ENCODE measurements at places on chromosomes 3 and 15.

GRCh38 chr3:182979674-182980191 lies 605 bp downstream of the DCUN1D1 start:
- peak; percentile 23 for DNase-seq

DNA sequence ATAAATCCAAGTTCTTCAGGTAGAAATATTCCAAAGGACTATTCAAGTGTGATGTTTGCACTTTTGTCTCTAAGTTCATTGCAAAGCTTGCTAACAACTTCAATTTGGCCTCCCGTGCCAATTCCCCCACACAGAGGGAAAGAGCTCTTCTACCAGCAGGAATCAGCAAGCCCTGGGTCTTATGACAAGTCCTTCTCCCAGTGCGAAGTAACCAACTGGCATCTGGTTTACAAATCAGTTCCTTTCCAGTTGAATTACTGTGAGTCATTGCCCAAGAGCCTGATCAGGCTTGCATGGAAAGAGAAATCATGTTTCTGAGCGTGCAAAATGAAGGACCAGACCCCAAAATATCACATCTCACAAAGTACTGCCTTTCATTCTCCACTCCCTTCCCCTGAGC lies 62.7 kb upstream of the SLCO3A1 start:
- DNase-seq = no peak

DNA sequence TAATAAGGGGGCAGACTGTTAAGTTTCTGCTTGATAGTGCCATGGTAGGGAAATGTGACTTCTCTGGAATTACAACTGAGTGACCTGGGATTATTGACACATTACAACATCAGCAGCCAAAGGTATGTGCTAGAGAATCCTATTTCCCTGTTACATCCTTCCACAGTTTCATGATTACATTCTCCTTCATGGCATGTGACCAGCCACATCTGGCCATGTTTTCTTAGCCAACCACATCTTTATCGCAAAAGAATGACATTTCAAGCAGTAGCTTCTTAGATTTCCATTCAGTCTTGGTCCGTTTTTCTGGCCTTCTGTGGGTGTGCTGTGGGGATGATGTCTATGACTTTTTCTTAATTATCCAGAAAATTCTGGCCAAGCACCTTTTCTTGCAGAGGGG lies 45.4 kb upstream of the CTDSPL start:
- DNase-seq = no peak

DNA sequence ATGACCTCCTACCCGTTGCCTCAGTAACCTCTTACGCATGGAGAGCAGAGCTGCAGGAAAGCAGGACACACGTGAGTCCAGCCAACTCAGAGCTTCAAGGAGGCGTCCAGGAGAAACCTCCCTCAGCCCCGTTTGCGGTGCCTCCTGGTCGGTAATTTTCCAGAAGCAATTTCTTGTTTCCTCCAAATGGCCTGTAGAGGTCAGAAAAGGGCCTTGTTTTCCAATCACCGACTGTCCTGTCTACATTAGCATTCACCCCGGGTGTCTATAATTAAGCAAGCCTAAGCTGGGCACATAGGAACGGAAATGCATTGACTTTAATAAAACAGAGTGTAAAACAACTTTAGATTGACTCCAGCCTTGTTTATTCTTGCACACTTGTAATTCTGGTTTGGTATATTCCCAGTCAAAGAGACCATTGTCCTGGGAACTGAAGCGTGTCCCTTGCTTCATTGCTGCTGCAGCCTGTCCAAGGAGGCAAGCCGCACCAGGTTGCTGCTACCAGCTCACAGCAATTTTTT lies 836.2 kb downstream of the AGBL1 start:
- DNase-seq = peak; percentile 13

- DNase-seq = peak; percentile 76
These were observed 88.3 kb downstream of the TMEM266 start for GRCh38 chr15:76147906-76148570.

- DNase-seq = peak; percentile 23
These were observed 73.3 kb downstream of the SYNPR start for GRCh38 chr3:63351159-63352007.

- DNase-seq = no peak
These were observed 40.3 kb downstream of the COPS2 start for GRCh38 chr15:49115062-49115461.

DNA sequence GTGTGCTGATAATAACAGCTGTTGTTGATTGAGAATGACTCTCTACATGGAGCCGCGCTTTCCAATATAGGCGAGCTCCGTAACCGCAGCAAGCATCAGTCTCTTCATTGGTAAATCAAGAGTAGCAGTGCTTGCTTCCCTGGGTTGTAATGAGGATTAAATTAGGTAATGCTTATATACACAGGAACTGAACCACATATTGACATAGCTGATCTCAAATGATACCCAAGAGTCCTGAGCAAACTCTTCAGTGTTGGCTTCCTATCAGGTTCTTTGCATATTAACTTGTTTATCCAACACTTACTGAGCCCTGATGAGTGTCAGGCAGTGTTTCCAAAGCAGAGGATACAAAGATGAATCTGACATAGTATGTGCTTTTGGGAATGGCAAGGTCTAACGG lies 46.4 kb upstream of the SLCO3A1 start:
- no peak for DNase-seq

DNA sequence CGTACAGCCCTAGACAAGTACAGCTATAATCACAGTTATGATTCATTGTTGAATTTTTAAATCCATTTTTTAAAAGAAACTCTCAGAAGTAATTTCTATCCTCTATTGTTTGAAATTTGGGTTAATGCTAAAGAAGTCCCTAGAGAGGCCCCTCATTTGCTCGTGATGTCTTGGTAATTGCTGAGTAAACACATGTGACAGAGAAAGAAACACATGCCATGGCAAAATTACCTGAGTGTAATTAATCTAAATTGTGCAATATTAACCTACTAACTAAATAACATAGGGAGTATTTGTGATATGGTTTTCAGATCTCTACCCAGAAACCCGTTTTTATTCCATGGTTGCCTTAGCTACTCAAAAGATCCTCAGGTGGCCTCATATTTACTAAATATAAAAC lies 10.8 kb downstream of the NEK10 start:
- no peak for DNase-seq

DNA sequence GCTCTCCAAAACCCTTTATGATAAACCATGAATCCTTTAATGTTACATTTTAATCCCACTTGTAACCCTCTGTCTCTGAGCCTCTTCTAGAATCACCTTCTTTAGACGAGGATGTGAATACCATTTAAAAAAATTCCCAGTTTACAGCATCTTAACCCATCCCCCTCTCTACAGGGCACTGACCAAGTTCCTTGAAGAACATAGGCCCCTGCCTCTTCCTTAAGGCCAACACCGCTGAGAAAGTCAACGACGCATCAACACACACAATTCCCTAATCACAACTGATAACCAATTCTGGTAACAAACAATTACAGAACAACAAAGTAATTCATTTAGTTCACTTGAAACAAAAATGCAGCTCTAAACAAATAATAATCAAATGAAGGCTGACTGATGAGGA lies 130.3 kb downstream of the DLG1 start:
- no peak for DNase-seq

- peak; percentile 44 for DNase-seq
These were observed 14.0 kb downstream of the VPS13C start for GRCh38 chr15:62046078-62046743.

DNA sequence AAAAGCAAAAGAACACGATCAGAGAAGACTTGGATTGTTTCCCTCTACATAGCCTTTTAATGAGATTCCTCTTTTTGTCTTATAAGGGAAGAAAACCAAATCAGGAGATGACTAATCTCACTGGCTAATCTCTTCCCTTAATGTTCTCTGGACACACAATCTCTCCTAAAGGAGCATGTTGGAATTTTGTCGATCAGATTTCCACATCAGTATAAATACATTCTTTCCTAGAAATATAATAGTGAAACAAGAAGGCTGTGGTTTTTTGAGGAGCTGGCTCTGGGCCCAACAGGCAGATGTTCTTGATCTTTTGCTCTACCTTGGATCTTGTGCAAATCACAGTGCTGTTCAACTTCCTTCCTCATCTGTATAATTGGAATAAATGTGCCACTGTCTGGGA lies 94.0 kb downstream of the GTPBP8 start:
- DNase-seq = no peak

Data from activated CD4-positive, alpha-beta T cell treated with anti-CD3 and anti-CD28 coated beads, Interleukin-10, Interleukin-2, amounts not matched to agents 100 ng/mL and 50 ng/mL, durations not matched to agents 16 hours and 8 hours (primary cell).